ENCODE measurements at places on chromosomes 6 and 20.

GRCh38 chr6:162385980-162386379, 341.6 kb downstream of the PRKN start:
- DNase-seq = no peak

- DNase-seq = no peak
These were observed 105.6 kb upstream of the PTPRT start for GRCh38 chr20:43295263-43295662.

- DNase-seq = no peak
These were observed 43.2 kb downstream of the KHDC1L start for GRCh38 chr6:73182021-73182607.

- peak; percentile 77 for DNase-seq
These were observed 63.6 kb downstream of the GTF2H5 start for GRCh38 chr6:158231551-158232315.

DNA sequence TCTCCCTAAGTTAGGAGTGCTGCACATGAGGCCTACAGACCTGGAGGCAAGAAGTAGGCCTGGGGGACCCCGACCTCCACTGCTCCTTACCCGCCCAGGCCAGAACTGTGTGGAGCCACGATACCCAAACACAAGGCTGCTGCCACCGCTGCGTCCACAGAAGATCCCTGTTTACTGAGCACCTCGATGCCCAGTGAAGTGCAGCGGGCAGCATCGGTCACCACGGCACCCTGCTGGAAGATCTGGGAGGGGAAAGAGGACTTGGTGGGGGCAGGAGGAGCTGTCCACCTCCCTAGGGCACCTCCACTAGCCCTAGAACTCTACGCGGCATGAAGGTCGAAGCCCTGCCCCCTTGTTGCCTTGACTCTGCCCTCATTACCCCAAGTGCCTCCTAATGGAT, 9.9 kb downstream of the GGT7 start:
- DNase-seq = no peak

GRCh38 chr6:24524805-24525204, 30.0 kb downstream of the ALDH5A1 start:
- no peak for DNase-seq

DNA sequence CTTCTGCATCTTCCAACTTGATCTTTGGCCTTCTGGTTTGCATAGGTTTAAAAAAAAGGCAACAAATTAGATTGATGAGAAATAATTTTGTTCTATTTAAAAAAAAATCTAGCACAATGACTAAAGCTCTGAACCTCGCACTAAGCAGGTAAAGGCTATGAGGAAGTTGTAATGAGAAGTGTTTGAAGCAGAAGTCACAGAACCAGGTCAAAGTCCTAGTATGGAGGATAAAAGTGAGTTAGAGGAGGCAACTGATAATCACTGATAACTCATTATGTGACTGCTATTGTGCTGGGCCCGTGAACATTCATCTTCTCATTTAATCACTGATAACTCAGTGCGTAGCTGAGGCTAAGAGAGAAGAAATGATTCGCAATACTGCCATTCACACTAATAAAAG, 46.1 kb upstream of the GFRAL start:
- no peak for DNase-seq

DNA sequence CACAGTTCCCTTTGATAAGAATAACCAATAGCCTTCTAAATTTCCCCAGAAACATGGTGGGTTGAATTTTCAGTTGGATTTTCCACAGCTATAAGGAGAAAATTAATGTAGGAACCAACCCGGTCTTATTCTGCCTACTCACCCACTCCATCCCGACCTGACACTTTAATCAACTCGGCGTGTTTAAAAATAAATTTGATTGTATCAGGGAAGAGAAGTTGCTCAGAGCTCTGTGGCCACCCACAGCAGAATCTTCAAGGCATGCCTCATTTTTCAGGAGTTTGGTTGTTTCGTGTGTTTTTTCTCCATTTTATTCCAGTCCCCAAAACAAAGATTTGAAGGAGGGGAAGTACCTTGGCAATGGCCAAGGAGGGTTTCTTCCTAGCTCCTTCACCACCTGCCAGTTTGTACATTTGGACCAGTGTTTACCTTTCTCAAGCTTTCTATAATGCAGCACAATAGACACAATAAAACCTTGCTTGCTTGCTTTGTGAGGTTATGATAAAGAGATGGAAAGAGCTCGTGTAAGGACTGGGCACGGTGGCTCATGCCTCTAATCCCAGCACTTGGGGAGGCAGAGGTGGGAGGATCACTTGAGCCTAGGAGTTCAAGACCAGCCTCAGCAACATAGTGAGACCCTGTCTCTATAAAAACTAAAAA, 297.2 kb upstream of the JARID2 start:
- no peak for DNase-seq

Measured in stimulated activated CD4-positive, alpha-beta T cell treated with anti-CD3 and anti-CD28 coated beads, Interleukin-2, amount 100 ng/mL, for 24 hours (primary cell).